ENCODE measurements at places on chromosomes 16 and 17.

DNA sequence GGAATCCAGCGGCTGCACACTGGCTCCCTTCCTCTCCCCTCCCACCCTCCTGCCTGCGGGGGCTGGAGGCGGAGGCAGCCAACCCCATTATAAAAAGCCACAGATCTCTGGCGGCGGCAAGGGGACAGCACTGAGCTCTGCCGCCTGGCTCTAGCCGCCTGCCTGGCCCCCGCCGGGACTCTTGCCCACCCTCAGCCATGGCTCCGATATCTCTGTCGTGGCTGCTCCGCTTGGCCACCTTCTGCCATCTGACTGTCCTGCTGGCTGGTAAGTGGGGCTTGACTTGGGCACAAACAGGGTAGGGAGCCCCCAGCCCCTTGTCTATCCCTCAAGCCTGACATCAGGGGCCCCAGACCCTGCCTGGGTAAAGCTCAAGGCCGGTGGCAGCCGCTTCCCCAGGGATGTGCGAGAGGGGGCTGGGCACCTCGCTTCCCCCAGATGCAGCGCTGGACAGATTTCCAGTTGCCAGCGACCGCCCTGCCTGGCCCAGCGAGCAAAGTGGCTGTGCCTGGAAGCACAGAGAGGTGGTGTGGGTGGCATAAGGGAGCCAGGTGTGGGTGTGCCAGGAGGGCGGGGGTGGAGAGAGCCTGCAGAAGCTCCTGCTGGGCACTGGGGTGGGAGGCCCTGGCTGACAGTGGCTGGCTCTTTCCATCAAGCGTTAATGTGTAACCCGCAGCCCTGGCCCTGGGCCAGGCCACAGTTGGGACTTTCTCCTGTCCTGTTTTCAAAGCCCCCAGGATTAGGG lies at the start of gene CX3CL1:
Gene CX3CL1, plus strand, starts transcription at position 119 of the 745 bp plus-strand sequence. Its CDS starts 79 bp downstream, at position 198.
- no peak for DNase-seq

- no peak for DNase-seq
Measured at GRCh38 chr16:19238406-19238805, 47.1 kb upstream of the CLEC19A start.

- no peak for DNase-seq
Measured at GRCh38 chr17:74739227-74739831, 2.3 kb downstream of the RAB37 start.

GRCh38 chr17:68829211-68829610 lies 126.0 kb downstream of the ABCA8 start:
- no peak for DNase-seq

DNA sequence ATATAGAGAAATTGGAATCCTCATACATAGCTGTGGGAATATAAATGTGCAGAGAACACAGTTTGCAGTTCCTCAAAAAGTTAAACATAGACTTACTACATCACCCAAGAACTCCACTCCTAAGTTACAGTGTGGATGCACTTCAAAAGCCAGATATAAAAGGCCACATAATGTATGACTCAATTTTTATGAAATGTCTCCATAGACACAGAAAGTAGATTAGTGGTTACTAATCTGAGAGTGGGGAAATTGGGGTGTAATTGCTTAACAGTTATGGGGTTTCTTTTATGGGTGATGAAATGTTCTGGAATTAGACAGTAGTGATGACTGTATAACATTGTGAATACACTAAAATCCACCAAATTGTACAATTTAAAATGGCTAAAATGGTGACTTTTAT lies 60.9 kb downstream of the CACNG1 start:
- no peak for DNase-seq

DNA sequence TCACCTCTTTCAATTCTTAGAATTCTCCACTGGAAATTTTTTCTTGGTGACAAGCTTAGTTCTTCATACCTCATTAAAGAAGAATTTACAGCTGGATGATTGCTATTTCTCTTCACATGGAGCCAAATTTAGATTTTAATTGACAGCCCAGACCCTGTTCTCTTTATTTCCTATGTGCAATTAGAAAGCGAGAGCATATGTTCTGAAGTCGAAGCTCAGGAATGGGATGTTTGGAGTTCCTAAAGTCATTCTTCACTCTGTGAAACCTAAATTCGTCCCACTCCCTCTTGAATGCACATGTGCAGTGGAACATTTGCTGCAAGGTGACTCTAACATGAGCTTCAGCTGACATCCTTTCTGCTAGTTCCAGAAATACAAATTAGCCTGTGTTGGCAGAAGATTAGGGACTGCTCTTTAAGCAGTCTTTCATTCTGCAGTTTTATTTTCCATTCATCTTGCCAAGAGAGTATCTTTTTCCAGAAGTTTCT lies 129.3 kb upstream of the KCNJ16 start:
- DNase-seq = no peak

DNA sequence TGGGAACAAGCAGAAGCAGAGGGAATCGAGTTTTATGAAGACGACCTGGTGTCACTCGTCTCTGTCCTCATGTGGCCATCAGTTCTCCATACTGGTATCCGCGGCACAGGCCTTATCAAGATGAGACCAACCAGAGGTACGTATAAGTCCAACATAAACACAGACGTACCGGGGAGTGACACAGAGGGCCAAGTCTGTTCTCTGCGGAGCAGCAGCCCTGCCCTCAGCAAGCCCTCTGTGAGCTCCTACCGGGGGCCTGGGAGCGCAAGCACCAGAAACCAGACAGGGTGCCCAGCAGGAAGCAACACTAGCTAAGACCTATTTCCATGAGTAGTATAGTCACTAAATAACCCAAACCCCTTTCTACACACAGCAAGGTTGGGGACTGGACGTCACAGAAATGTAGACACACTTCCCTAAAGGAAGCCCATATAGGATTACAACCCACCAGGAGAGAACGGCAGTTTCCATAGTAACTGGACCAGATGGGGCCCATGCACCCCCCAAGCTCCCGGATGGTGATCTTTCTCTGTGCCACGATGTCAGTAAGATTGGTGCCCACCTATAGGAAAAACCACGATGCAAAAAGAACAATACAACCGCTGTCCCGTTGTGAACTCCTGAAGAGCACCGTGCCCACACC lies 911 bp downstream of the ARL16 start:
- no peak for DNase-seq

All from NCI-H1436 (cell line).